ENCODE measurements at places on chromosomes 16 and 17. TPM values are rescaled to one million over a fixed set of nuclear protein-coding genes. Genes with fewer than 3 reads are reported as not detected.

PAQR4 gene
- 34.4 TPM for total RNA-seq

ASGR2 gene
- total RNA-seq = not detected

- no peaks in the 10 kb centered on the region for H3K36me3 ChIP-seq
- no peak overlapping the region for H3K27ac ChIP-seq
- no peaks in the 10 kb centered on the region for H3K27me3 ChIP-seq
- DNase-seq = no peak
- no peak overlapping the region for H3K4me3 ChIP-seq
These were observed 97.1 kb upstream of the MYOCD start for GRCh38 chr17:12568358-12569251.

RAC3 gene
- total RNA-seq = 2.1 TPM

GRCh38 chr16:12231666-12232065 lies 255.1 kb downstream of the SNX29 start:
- DNase-seq = no peak
- no peak overlapping the region for H3K4me3 ChIP-seq
- no peaks in the 10 kb centered on the region for H3K27me3 ChIP-seq
- H3K27ac ChIP-seq = no peak overlapping the region
- no peaks in the 10 kb centered on the region for H3K36me3 ChIP-seq

DNA sequence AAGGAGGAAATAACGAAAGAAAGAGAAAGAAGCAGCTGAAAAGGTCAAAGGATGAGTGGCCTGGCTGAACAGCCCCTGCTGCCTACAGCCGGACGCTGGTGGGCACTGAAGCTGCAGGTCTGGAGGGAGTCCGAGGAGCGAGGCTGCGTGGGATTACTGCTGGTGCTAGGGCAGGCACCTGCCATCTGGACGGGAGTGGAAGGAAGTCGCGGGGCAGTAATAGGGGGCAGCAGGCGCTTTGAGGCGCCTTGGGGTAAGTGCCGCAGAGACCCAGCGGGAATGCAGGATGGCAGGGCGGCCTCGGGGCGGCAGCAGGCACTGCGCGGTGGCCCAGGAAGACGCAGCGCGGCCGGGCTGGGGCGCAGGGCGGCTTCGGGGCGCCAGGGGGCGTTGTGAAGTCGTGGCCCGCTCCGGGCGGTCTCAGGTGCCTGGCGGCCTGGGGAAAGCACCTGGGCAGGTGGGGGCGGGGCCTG lies 303 bp upstream of the SCNN1G start:
- peak; percentile 72 for DNase-seq
- no peak overlapping the region for H3K27ac ChIP-seq
- no peaks in the 10 kb centered on the region for H3K27me3 ChIP-seq
- no peaks in the 10 kb centered on the region for H3K36me3 ChIP-seq
- no peak overlapping the region for H3K4me3 ChIP-seq

- no peak for DNase-seq
- no peaks in the 10 kb centered on the region for H3K27me3 ChIP-seq
- H3K4me1 ChIP-seq = no peaks in the 10 kb centered on the region
- H3K4me3 ChIP-seq = no peak overlapping the region
These were observed 14.2 kb downstream of the CDRT4 start for GRCh38 chr17:15453246-15453645.
